ENCODE measurements at places on chromosomes 5 and 9. TPM values are rescaled to one million over a fixed set of nuclear protein-coding genes. Genes with fewer than 3 reads are reported as not detected.

GRCh38 chr9:131495785-131496184 is 6.9 kb upstream of the POMT1 start:
- no peak for DNase-seq
- no peak overlapping the region for H3K27ac ChIP-seq
- no peaks in the 10 kb centered on the region for H3K4me1 ChIP-seq
- H3K4me3 ChIP-seq: no peak overlapping the region
- H3K27me3 ChIP-seq: no peaks in the 10 kb centered on the region

PTGES gene
- 6.3 TPM for total RNA-seq

GRCh38 chr9:5466766-5467165 is 16.4 kb downstream of the CD274 start:
- H3K4me3 ChIP-seq: no peak overlapping the region
- H3K4me1 ChIP-seq: no peaks in the 10 kb centered on the region
- no peak for DNase-seq
- H3K27ac ChIP-seq: no peak overlapping the region
- no peaks in the 10 kb centered on the region for H3K27me3 ChIP-seq
- no peaks in the 10 kb centered on the region for H3K36me3 ChIP-seq

GRCh38 chr9:37329576-37329975 is 92.9 kb upstream of the GRHPR start:
- no peaks in the 10 kb centered on the region for H3K4me1 ChIP-seq
- no peaks in the 10 kb centered on the region for H3K27me3 ChIP-seq
- no peak overlapping the region for H3K4me3 ChIP-seq
- DNase-seq: no peak
- no peaks in the 10 kb centered on the region for H3K36me3 ChIP-seq
- no peak overlapping the region for H3K27ac ChIP-seq

DNA sequence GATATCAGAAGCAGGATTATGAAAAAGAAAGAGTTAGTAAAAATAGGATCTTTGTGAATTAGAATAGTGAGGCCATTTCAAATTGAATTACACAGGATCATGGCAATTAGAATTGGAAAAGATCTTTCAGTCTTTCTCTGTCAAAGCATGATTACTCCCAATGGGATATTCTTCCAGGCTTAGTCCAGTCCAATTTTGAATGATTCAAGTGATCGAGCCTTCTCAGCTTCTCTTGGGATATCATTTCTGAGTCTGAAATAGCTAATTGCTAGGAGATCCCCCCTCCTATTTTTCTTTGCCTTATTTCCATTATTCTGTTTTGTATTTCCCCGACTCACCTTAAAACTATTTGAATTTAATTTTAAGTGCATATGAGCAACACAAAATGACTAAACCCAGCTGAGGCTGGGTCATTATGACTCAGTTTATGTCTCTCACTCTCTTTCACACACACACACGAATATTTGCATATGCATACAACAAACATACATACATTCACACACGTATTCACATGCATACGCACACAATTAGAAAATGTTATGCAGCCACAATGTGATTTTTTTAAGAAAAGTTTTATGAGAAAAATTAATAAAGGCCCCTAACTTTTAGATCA is 34.8 kb upstream of the EFNA5 start:
- H3K4me3 ChIP-seq: no peak overlapping the region
- H3K27me3 ChIP-seq: no peaks in the 10 kb centered on the region
- no peak for DNase-seq
- no peaks in the 10 kb centered on the region for H3K36me3 ChIP-seq
- no peaks in the 10 kb centered on the region for H3K4me1 ChIP-seq
- H3K27ac ChIP-seq: no peak overlapping the region

DNA sequence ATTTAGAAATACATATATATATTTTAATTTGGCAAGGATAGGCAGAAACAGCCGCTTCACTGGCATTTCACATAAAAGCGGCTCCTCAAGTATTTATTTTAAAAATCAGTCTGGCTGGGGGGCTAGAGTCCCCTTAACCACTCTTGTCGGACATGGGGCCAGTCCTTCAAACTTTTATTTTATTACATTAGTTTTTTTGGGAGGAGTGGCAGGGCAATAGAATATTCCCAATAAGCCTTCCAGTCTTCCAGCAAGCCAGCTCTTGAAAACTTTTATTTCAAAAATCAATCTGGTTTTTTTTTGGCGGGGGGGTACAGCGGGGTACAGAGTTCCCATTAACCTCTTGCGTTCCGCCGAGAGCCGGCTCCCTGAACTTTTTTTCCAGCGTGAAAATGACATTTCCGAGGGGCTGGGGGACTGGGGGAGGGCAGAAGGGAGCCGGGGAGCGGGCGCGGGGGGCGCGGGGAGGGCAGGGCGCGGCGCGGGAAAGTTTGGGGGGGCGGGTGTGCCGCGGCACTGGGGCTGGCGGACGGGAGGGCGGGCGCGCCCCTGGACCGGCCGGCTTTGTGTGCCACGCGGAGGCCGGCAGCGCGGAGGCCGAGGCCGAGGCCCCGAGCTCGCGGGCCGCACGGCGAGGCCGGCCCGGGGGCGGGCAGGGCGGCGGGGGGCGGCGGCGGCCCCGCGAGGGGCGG is 504 bp upstream of the ZNF618 start:
- DNase-seq: peak; percentile 6
- H3K27ac ChIP-seq: no peak overlapping the region
- H3K4me1 ChIP-seq: no peaks in the 10 kb centered on the region
- H3K27me3 ChIP-seq: peaks cover 11% of the 10 kb centered on the region
- H3K4me3 ChIP-seq: no peak overlapping the region

DNA sequence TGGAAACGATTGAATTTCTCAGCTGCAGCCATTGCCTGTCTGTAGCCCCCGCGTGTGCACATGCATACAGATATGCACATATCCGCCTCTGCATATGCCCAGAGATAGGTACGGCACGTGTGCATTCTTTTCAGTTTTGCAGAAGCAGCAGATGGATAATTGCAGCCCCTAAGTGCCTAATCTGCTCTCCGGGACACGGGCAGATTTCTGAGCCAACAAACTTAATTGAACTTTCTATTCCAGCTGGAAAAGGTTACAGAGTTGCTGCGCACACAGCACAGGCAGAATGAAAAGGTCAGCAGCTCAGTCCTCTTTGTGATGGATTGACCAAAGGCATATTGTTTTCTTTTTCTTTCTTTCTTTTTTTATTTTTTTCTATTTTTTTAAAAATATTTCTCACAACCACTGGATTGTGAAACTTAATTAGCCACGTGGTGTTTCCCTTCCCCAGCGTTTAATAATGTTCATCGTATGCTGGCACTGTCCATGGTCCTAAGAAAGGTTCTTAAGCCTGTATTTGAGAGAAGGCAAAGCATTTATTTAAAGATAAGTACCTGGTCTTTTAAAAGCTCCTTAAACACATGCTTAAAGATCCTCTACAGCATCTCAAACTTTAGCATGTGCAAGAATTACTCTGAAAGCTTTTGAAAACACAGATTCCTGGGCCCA is 270.2 kb upstream of the BRINP1 start:
- no peaks in the 10 kb centered on the region for H3K27me3 ChIP-seq
- H3K27ac ChIP-seq: no peak overlapping the region
- H3K4me3 ChIP-seq: no peak overlapping the region

CXCL14 gene
- total RNA-seq: not detected

GRCh38 chr5:66570201-66570600 is 26.0 kb upstream of the MAST4 start:
- no peak overlapping the region for H3K27ac ChIP-seq
- H3K36me3 ChIP-seq: no peaks in the 10 kb centered on the region

SLC34A3 gene
- total RNA-seq: 0.34 TPM

DNA sequence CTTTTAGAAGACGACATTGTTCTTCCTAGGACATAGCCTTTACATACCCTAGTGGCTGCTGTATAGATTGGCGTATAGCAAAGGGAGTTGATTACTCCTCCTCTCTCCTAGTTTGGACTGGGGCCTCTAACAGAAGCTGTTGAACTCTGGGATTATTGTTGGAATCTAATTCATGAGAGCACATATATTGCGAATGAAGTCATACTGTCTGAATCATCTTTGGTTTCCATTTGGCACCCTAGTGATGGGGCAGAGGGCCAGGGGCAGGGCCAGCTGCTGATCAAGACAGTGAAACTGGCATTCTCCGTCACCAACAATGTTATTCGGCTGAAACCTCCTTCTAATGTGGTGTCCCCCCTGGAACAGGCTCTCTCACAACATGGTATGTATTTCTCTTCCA is 40.3 kb downstream of the NUP188 start:
- H3K36me3 ChIP-seq: peaks cover 12% of the 10 kb centered on the region
- no peaks in the 10 kb centered on the region for H3K4me1 ChIP-seq
- no peak for DNase-seq
- H3K27ac ChIP-seq: no peak overlapping the region
- no peak overlapping the region for H3K4me3 ChIP-seq
- H3K27me3 ChIP-seq: no peaks in the 10 kb centered on the region

NR6A1 gene
- 5.9 TPM for total RNA-seq

SCGB3A1 gene
- not detected for total RNA-seq

DNA sequence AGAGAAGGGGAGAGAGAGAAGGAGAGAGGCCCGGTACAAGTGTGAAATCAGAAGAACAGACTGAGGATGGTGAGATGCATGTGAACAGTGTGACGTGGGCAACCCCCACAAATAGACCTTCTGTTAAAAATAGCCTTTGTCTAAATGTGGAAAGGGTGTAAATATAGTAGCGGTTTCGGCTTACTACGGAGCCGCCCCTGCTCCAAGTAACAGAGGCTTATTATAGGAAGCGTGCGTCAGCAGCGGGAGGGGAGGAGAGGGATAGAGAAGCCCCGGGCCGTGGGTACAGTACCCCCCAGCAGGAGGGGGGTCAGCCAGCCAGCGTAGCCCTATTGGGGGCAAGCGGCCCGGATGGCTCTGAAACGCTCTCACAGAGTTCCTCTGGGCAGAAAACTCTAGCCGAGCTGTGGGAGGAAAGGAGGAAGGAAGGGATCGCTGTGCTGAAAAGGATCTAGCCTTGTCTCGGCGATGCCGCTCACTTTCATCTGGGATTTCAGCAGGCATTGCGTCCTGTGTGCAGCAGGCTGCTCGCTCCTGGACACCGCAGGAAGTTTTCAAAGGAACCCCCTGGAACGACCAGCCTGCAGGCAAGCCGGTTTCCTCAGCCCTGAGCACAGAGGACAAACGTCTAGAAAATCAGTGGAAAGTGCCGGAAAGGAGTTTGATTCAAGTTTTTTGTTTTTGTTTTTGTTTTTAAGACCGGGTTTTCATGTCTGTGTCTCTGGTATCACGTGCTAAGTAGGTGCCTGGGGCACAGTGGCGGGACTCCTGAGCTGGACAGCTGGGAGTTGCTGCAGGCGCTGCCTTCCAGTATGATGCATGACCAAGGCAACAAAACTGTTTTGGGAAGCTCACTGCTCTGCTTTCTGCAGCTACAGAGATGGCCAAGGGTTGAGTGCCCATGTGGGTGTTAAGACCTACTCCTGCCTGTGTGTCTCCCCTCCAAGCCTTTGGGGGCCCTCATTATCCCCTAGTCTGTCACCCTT is 146.6 kb downstream of the SEC61B start:
- peaks cover 83% of the 10 kb centered on the region for H3K27me3 ChIP-seq
- peaks cover 8% of the 10 kb centered on the region for H3K4me1 ChIP-seq
- H3K4me3 ChIP-seq: no peak overlapping the region

GNA14 gene
- 0.15 TPM for total RNA-seq

GRCh38 chr5:112718344-112718743 is 19.3 kb upstream of the APC start:
- no peaks in the 10 kb centered on the region for H3K4me1 ChIP-seq
- H3K27ac ChIP-seq: no peak overlapping the region
- H3K4me3 ChIP-seq: no peak overlapping the region
- H3K36me3 ChIP-seq: no peaks in the 10 kb centered on the region

GRCh38 chr9:90810691-90811090 is 9.1 kb downstream of the SYK start:
- no peak overlapping the region for H3K27ac ChIP-seq
- H3K27me3 ChIP-seq: no peaks in the 10 kb centered on the region
- no peak for DNase-seq
- no peaks in the 10 kb centered on the region for H3K4me1 ChIP-seq

PIK3R1 gene
- 74.8 TPM for total RNA-seq

PDGFRB gene
- total RNA-seq: not detected
